RPMI7951 (cell line): ENCODE measurements at places on chromosomes 13 and 19. TPM values are rescaled to one million over a fixed set of nuclear protein-coding genes. Genes with fewer than 3 reads are reported as not detected.

The SPACA4 gene
- not detected in 2 replicates for total RNA-seq

DNA sequence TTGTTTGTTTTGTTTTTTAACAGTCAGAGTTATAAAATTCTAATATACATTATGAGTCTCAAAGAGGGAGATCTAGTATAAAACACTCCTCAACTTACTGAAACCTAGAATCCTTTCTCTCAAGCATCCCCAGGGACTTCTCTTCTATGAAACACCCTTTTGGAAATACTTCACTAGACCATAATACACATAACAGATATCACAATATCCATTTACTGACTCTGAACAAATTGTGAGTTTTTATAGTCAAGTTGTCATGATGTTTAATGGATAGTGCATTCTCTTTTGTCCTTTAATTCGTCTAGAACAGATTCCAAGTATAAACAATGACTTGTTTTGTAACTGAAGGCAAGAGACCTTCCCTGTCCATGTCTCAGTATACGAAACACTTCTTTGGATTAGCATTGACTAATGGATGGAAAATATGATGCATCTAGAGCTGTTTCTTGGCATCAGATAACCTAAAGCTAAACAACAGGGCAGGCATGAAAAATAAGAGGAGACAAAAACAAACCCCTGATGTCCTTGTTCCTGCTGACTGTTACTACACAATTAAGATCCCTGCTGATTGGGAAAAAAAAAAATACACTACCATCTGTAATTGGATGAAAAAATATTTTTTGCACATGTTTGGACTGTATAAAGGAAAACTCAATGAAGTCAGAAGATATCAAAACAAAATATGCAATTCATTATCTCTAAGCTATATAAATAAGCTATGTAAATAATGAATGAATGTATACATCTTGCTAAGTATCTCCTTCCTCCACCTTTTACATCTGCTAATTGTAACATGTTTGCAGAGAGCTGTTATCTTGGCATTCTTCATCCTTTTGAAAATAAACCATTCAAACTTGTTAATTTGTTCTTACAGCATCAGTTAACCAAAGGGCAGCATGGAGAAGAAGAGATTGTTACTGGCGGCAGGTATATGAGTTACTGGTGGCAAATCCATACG lies 214.2 kb downstream of the LACC1 start:
- peak; percentile 15 for DNase-seq

DNA sequence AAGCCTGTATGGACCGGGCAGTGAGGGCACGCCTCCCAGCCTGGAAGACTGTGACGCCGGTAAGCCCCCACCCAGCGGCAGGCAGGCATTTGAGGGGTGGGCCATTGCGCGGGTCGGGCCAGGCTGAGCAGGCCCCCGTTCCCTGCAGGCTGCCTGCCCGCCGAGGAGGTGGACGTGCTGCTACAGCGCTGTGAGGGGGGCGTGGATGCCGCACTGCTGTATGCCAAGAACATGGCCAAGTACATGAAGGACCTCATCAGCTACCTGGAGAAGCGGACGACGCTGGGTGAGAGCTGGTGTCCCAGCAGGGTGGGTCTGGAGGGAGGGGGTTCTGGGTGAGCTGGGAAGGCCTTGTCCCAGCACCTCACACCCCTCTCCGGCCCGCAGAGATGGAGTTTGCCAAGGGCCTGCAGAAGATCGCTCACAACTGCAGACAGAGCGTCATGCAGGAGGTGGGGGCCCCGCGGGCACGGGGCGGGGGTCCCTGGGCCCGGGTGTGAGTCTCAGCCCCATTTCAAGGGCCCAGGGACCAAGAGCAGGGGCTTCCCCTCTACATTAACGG lies 7.1 kb downstream of the ARHGAP45 start:
- no peak for DNase-seq

- DNase-seq, result no peak
These were observed 147.5 kb downstream of the USP12 start for GRCh38 chr13:27024074-27024461.

GRCh38 chr19:31278555-31279435 lies 70.4 kb downstream of the TSHZ3 start:
- no peak for DNase-seq
